ENCODE measurements at places on chromosomes 3 and 15.

DNA sequence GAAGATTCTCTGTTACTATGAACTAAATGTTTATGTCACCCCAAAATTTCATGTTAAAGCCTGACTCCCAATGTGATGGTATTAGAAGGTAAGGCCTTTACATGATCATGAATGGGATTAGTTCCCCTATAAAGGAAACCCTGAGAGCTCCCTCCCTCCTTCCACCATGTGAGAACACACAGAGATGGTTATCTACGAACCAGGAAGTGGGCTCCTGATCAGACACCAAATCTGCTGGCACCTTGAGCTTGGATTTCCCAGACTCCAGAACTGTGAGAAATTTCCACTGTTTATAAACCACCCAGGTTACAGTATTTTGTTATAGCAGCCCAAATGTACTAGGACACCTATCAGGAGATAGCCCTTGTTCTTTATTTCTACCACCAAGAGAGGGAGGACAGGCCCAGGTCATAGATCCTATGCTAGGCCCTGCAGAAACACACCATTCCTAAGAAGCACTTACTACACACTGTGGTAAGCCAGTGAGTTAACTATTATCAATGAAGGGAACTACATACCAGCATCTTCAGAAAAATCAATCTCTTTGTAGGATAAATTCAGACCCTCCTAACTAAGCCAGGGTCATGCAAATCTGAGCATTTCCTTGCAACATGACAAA lies 59.0 kb downstream of the PRKAR2A start:
- DNase-seq: no peak

- peak; percentile 67 for DNase-seq
These were observed 835 bp downstream of the ARIH2 start for GRCh38 chr3:48919215-48920138.

DNA sequence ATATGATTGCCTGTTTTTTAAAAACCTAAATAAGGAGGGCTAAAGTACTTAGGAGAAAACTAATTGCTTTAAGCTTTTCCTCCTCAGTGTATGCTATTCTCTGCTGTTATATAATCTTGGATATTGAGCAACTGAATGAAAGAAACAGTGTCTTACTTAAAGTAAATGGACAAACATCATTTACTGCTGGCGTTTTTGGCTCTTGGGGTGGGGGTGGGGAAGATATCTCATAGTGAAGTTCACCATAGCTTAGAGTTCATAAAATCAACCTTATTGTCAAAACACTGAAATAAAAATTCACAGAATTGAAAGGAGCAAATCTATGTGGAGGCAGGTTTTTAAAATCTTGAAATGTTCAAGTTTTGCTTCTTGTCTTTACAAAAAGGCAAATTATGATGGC lies 256.4 kb upstream of the SOX2 start:
- no peak for DNase-seq

- no peak for DNase-seq
These were observed 21.4 kb downstream of the GP9 start for GRCh38 chr3:129082026-129082425.

GRCh38 chr15:53675832-53676231 lies 83.6 kb downstream of the WDR72 start:
- no peak for DNase-seq

GRCh38 chr3:73150369-73151130 lies 89.1 kb downstream of the EBLN2 start:
- DNase-seq: no peak

GRCh38 chr3:115042351-115042750 lies 104.7 kb downstream of the ZBTB20 start:
- DNase-seq: no peak

- no peak for DNase-seq
These were observed 495.5 kb upstream of the ROBO1 start for GRCh38 chr3:80263260-80263659.

- DNase-seq: no peak
These were observed 70.5 kb upstream of the HEG1 start for GRCh38 chr3:125126323-125126722.

DNA sequence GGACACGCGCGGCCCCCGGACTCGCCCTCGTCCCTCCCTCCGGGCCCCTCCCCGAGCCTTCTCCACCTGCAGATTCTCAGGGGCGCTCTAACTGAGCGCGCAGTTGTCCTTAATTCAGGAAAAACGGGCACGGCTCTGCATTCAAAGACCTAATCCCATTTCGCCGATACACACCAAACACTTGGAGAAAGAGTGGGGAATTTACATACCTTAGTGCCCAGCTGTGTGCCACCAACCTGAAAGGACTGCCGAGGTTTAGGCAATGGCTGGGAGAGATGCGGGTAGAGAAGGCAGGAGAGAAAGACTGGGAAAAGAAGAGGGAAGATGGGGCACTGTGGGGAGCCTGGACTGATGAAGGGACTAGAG lies 21.8 kb downstream of the IGDCC3 start:
- DNase-seq: no peak

DNA sequence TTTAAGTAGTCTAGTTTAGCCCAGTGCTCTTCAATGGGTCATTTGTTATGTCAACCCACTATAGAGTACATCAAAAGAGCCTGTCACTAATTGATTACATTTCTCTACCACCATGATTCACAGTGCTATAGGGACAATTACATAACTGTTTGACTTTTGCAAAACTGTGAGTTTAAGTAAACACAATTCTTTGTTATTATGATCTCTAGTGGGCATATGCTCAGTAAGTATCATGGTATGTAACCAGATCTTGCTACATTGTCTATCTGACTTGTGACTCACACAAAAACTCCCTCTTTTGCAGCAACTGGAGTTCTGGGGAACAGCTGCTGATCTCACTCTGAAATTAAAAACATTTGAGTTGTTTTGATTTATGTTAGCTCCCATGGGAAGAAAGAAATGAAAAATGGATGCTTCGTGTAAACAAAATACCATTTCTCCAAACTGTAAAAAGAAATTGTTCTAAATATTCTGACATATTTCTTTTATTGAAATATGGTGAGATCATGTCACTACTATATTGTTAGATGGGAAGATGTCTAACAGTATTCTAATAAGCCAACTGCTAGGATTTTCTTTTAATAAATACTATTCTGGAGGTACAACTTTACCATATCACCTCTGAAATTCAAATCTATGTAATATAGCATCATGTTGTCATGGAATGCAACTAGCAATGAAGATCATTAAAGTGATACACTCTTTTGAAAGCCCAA lies 470.4 kb downstream of the ROBO1 start:
- no peak for DNase-seq

- DNase-seq: no peak
These were observed 12.9 kb downstream of the NLGN1 start for GRCh38 chr3:173410436-173410835.

- no peak for DNase-seq
These were observed 170.0 kb downstream of the TMEM108 start for GRCh38 chr3:133208184-133208583.

- no peak for DNase-seq
These were observed 62.0 kb upstream of the ARNT2 start for GRCh38 chr15:80342148-80342547.

- no peak for DNase-seq
These were observed 76.7 kb upstream of the STRIT1 start for GRCh38 chr3:155370198-155370597.

DNA sequence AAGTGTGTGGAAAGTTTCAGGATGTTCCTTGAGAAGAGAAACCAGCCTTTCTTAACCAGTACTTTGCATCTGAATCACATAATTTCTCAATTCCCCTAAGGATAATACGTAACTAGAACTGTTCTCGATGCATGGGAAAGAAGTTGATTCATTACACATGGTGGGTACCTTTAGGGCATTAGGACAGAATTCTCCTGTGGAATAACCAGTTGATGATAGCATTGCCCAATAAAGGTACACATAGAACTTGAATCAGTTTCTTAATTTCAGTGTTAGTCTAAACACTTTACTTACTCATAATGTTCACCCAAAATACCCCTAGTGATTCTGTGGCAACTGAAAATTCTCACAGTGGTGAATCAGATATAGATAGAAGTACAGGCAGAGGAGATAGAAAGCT lies 1030.9 kb downstream of the ROBO1 start:
- no peak for DNase-seq

- no peak for DNase-seq
These were observed 69.5 kb downstream of the KLF15 start for GRCh38 chr3:126287536-126288241.

GRCh38 chr15:68054628-68055223 lies 611 bp downstream of the PIAS1 start:
- peak; percentile 35 for DNase-seq

DNA sequence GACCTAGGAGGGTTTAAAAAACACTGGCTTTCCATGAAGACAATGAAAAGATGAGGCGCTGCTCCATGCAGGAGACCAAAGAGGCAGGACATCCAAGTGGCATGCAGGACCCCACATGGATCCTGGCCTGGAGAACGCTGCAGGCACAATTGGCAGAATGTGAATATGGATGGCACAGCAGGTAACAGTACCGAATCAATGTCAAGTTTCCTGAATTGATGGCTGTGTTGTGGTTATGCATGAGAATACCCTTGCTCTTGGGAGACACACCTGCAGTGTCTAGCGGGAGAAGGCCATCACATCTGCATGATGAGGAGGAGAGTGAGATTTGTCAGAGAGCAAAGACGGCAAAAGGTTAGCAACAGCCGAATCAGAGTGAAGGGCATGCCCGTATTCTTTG lies 74.3 kb upstream of the SEC13 start:
- DNase-seq: no peak

DNA sequence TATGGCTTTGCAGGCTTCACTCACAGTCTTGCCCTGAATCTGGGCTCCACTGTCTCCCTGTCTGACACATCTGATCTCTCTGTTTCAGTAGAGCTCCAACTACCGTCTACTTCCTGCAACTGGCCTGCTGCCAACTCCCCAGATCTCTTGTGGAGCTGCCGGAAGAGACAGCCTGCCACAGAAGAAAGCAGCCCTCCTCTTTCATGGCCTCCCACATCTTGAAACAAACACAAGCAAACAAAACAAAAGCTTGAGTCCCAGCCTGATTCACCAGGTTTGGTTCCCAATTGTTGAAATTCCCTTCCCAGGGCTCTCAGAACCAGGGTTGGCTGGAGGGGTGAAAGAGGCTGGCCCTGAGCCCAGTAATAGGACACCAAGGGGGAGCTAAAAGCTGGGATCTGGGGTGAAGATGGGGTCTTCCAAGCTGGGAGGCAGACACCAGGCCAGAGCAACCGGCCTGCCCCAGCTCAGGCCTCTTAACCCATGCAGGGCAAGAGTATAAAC lies 55.3 kb upstream of the CA12 start:
- peak; percentile 71 for DNase-seq
